Hypothalamus (tissue), 51 donors: ENCODE measurements at places on chromosomes 6 and 20.
A peak's percentile ranks its signal among the peaks of the same experiment; 100 is the strongest.

DNA sequence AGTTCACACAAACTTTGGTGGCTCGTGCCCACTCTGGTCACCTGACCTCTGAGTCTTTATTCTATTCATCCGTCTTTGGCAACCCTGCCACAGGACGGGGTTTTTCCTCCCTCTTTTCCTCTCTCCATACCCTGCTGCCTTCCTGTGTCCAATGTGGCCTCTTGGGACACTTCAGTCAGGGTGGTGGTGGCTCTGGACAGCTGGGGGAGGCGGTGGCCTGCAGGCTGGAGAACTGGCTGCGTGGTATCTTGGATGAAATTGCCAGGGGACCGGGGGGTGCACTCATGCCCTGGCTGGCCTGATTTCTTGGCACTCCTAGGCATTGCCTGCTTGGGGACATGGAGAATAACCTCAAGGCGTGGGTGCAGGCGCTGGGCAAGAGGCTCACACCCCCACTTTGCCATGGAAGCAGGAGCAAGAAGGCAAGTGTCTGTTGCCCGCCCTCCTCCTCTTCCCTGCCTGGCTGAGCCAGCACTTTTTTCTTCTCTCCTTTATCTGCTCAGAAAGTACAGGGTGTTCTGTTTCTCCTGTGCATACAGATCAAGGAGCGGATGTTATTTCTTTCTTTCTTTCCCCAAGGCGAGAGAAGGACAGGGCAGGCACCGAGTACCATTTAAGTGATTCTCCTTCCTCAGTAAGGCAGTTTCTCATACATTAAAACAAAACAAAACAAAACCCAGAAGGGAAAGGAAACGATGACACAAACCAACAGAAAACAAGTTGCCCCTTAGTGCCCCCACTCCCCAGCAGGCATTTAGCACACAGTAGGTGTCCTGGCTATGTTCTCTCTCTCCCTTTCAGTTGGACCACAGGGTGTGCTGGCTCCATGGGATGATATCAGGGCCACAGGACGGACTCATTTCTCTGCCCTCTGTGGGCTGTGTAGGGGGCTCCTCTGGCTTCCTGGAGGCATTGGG lies 155.5 kb upstream of the RNF24 start:
- peak; percentile 73 for DNase-seq

- DNase-seq: no peak
Observed at GRCh38 chr20:49831770-49832631, 19.4 kb downstream of the SLC9A8 start.

GRCh38 chr20:33624399-33624798 lies 37.7 kb upstream of the C20orf144 start:
- no peak for DNase-seq

DNA sequence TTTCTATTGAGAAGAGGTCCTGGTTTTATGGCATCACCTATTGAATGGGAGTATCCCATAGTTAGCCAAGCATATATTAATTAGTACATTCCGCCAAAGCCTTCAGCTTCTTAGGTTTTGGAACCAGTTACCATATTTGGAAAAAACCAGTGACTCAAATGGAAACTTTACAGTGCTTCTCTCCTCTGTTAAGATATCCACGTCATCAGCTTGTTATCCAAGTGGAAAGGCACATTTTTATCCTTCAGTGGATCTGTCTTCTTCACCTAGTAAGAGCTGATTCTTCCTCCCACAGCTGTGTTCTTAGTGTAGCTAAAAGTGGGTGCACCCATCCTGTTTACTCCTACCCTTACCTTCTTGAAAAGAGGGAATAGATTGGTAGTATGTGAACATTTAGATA lies 34.5 kb downstream of the TPD52L1 start:
- DNase-seq: no peak

GRCh38 chr6:106913676-106914280 lies 60.8 kb downstream of the CD24 start:
- no peak for DNase-seq

DNA sequence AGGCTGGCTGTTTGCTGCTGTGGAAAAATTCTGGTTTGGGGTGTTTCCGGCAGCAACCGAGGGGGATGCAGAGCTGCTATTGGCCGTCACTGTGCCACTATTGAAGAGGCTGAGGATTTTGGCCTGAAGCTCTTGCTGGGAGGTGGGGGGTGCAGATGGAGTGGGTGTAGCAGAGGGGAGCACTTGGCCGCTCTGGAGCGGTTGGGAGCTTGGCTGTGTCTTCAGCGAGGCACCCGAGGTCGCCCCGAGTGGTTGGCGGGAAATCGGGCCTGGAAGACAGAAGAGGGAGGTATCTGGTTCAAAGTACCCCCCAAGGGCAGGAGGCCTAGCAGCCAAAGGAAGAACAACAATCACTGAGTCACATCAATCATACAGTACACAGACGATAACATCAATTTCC lies 27.1 kb downstream of the NCOA5 start:
- no peak for DNase-seq

DNA sequence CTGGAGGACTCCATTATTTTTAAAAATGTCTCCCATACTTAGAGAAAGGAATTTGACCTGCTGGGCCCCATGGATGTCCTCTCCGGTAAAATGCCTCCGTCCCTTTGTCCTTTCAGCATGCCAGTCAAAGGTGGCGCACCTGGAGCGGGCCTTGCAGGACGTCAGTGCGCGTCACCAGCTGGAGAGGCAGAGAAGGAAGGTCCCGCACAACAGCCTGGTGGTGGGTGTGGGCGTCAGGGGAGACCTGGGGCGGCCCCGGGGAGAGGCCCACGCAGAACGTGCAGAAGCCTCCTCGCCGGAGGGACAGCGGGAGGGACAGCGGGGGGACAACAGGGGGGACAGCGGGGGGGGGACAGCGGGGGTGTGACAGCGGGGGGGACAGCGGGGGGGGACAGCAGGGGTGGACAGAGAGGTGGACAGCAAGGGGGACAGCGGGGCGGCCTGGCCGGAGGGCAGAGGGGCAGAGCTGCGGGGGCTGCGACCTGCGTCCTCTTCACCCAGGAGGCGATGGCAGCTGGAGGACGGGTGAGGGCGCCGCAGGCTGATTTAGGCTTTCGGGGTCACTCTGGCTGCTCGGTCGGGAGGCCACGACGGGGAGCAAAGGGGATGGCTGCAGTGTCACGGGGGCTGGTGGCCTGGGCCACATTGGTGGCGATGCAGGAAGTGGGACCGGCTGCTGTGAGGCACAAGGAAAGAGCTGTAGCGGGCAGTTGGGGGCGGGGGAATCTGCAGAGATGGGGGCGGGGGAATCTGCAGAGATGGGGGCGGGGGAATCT lies 859 bp upstream of the KIF25 start:
- no peak for DNase-seq

DNA sequence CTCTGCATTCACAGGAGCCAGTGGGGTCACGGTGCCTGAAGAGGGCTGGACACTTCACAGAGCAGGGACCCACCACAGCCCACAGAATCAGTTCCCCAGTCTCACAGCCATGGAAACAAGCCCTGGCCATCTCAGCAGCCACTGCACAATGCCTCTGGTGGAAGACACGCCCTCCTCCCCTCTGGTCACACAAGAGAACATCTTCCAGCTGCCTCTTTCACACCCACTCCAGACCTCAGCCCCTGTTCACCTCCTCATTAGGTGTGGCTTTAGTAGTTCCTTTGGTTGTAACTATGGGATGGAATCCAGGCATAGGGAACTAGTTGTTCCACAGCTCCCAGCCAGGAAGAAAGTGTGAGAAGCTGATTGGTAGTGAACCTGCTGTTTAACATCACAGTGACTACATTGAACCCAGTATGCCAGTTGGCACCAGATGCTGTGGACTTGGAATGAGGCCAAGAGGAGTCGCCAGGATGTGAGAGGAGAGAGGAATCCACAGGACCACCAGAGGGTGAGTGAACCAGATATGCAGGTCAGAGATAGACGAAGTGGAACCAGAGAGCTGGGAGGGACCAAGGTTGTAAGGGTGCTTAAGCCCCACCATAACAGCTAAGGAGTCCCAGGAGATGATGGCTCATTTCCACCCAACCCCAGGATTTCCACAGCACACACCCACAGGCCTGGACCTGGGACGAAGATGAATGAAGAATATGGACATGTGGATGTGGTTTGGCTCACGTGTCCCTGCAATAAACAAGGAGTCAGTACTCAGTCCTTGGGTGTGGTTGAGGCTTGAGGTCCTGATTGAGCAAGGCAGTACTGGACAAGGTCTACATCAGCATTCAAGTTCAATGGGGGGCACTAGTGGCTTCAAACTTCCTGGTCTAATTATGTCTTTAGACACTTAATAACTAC lies 8.8 kb upstream of the BTN3A3 start:
- DNase-seq: no peak

DNA sequence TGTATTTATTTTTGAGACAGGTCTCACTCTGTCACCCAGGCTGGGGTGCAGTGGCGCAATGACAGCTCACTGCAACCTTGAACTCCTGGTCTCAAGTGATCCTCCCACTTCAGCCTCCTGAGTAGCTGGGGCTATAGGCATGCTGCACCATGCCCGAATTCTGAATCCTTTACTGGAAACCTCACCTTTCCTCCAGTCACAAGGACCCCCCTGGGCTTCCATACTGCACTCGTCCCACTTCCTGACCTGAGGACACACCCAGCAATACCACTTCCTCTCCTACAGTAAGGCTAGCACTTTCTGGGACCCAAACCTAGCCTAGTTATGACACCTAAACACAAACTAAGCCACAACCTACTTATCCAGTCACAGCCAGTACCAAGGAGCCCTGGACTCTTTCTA lies 68.2 kb downstream of the FAM217A start:
- no peak for DNase-seq
